Fibroblast of the conjunctiva (primary cell): ENCODE measurements at places on chromosomes 12 and 14.
A peak's percentile ranks its signal among the peaks of the same experiment; 100 is the strongest.

DNA sequence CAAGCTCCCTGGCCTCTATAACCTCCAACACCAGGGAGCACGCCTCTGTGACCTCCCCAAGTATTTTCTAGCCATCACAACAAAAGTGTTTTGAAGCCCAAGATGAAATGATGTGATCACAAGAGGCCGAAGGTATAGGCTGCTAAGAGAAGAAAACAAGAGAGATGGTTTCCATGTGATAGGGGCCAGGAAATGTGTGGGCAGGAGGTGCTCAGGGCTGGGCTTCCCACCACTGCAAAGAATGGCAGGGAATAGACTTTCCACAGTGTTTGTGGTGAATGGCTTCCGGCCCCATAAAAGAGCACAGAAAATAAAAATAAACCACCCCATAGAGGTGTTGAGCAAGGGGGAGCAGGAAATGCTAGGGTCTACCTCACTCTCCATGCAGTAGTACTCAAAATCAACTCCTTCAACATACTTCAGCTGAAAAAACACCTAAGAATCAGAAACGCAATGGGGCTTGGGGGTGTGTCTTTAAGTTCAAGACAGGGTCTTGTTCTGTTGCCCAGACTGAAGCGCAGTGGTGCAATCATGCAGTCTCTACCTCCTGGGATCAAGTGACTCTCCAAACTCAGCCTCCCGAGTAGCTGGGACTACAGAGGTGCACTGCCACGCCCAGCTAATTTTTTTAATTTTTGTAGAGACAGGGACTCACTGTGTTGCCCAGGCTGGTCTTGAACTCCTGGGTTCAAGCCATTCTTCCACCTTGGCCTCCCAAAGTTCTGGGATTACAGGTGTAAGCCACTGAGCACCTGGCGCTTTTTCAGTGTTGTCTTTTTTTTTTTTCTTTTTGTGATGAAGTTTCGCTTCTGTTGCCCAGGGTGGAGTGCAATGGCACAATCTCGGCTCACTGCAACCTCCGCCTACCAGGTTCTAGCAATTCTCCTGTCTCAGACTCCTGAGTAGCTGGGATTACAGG is 27.1 kb downstream of the DAD1 start:
- no peak for DNase-seq

GRCh38 chr12:98797200-98797599 is 152.1 kb downstream of the APAF1 start:
- no peak for DNase-seq

DNA sequence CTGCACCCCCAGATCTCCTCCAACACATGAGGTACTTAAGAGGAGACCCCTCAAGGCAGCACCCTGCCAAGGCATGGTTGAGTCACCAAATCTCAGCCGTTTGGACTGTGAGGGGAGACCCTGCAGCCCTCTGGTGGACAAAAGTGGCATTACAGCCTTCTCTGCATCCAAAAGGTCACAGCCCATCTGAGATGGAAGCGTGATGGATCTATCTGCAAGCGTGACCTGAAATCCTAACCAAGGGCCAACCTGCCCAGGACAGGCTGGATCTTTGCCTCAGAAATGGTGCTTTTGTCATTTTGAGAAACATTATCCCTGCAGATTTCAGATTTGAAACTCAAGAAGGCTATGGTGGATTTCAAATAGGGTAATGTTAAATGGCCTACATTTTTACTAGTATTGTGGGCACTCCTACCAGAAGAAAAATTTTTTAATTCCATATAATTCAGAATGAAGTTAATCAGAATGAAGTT is 23.7 kb upstream of the DHRS4 start:
- peak; percentile 48 for DNase-seq

GRCh38 chr12:104699489-104700190 is 242.9 kb downstream of the CHST11 start:
- DNase-seq: no peak

GRCh38 chr12:124769163-124769530 is 94.5 kb downstream of the SCARB1 start:
- DNase-seq: no peak

DNA sequence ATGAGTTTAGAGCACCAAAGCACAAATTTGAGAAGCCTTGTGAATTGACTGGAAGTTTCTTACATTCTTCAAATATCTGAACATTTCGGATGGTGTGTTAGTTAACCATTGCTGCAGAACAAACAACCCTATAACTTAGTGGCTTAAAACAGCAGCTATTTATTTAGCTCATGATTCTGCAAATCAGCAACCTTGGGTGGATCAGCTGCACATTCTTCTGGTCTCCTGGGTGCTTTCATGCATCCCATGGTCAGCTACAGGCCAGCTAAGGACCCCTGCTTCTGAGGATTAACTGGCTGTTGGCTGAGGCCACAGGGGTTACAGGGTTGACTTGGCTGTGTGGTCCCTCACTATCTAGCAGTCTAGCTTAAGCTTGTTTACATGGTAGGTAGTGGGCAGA is 114.0 kb upstream of the HIF1A start:
- no peak for DNase-seq

DNA sequence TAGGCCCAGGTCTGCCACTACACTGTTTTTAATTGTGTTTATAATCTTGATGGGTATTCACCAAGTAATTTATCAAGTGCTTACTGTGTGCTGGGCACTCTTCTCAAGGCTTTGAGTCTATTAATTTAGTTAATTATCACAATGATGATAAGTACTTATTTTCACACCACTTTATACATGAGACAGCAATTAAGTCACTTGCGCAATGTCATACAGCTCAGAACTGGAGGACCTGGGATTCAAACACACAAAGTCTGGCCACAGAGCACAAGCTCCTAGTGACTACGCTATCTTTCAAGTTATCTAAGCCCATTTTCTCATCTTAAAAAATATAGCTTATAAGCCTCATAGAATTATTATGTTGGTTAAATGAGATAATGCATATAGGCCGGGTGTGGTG is 85.0 kb downstream of the LLPH start:
- no peak for DNase-seq

DNA sequence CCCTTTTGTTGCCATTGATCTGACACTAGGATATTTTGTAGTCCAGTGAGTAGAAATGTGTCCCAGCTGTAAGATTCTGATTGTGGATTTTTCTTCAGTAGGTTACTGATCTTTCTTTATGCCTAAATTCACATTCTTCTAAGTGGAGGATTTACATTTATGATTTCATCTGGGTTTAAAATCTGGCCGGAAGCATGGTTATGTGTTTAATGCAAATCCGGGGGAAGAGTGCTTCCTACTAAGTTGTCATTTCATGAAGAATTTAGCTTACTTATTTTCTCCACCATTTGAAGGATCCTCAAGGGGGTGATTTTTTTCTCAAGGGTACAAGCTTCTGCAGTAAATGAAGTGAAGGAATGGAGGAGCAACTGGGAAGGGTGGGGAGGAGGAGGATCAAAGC is 96.7 kb downstream of the TMTC2 start:
- no peak for DNase-seq

DNA sequence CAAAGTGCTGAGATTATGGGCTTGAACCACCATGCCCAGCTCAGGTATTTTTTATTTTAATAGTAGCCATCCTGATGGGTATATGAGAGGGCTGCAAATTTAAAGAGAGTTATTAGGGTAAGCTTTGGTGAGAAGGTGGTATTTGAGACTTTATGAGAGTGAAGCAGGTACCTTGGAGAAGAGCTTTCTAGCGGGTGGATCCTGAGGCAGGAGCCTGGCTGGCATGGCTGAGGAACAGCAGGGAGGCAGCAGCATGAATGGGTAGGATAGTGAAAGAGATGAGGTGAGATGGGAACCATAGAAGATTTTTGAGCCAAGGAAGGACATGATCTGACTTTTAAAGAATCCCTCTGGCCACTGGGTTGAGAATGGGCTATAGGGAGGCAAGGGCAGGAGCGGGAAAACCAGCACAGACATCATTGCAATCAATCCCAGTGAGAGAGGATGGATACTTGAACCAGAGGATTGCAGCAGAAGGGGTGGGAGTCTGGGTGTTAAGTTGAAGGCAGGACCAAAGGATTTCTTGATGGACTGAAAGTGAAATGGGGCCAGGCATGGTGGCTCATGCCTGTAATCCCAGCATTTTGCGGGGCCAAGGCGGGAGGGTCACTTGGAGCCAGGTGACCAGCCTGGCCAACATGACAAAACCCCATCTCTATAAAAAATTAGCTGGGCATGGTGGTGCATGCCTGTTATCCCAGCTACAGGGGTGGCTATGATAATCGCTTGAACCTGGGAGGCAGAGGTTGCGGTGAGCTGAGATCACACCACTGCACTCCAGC is 5.7 kb downstream of the SVOP start:
- DNase-seq: no peak

GRCh38 chr14:63205866-63206265 is 1.6 kb downstream of the RHOJ start:
- no peak for DNase-seq

DNA sequence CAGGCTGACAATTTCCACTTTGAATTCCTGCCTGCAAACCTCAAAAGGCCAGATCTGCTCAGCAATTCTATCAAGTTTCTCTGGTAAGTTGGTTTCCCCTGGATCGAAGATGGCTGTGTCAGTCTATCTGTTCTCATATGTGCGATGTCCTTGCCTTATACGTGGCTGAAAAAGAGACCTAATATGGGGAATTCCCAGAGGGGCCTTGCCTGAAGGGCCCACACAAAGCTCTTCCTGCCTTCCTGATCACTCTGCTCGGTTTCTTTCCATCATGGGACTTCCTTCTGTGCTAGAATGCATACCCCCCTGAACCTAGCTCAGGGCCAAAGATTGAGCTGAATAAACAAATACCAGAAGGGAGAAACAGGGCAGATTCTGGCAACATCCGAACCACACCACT is 13.2 kb downstream of the TCL1B start:
- DNase-seq: no peak

DNA sequence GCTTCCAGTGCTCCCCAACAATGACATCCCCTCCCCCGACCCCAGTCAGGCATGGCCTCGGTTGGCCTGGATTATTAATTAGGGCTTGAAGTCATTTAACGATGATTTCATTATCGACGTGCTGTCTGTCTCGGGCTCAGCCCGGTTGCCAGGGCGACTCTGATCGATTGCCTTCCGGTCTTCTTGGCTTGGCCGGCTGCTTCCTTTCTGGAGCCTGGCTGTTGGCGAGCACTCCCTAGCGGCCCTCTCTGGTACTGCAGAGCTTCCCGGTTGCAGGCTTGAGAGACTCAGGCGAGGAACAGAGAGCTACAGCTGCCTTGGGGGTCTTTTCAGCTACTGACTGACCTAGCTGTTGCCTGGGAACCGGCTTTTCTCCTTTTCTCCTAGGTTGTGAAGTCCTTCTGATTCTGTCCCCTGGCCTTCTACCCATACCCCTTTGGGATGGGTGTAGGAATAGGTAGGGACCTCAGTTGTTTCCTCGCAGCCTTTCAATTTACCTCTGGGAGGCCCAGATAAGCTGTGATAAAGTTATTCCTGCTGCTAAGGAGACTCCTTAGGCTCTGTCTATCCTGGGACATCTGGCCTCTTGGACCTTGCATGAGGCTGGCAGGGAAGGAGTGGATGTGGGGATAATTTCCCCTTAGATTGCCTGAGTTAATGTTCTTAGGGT is 5.5 kb upstream of the CISTR start:
- DNase-seq: peak; percentile 36

DNA sequence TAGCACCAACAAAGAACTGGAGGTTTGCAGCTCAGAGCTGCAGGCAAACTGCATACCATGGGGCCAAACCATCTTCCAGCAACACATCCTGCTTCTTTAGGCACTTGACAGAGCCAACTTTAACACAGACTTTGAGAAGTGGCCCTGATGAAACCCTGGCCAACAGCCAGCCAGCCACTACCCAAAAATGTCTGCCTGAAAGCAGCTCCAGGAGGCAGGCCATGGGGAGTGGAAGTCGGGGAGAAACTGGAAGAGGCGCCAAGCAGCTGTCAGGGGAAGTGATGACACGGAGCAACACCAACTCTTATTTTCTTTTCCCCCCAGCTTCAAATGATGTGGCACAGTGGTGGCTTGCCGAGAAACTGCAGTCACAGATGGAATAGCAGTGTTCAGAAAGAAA is 110.9 kb upstream of the PLXNC1 start:
- no peak for DNase-seq

GRCh38 chr12:80778005-80778541 is 61.4 kb downstream of the MYF5 start:
- DNase-seq: peak; percentile 95

DNA sequence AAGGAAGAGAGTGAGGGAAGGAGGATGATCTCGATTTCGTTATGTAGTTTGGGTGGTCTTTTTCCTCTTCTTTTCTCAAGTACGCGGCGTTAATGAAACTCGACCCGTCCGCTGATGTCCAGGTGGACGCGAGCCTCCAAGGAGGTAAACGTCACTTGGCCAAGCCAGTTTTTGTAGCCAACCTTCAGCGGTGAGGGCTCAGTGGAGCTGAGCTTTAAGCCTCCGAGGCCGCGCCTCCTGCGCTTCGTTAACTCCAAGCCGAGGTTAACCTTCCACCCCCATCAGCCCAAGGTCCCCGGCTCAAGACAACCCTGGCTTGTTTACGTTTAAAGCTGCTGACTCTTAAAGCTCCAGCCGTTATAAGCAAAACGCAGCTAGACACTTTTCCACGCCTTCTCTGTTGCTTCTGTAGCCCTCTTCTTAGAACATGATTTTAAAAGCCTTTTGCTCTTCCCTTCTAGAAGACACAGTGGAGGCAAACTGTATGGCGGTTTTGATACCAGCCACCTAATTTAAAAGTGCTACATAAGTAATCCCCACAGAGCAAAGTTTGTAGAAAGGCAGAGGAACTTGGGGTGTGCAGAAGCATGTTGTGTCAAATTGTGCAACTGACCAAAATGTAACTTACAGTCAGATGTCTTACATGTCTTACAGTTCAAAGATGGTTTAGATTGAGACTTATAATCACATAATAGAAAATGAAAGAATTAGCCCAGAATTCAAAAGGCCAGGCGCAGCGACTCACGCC is 923 bp upstream of the ITPR2 start:
- no peak for DNase-seq

- no peak for DNase-seq
These were observed 17.8 kb downstream of the MIA2 start for GRCh38 chr14:39251547-39251946.

- no peak for DNase-seq
These were observed 101.5 kb downstream of the GPR135 start for GRCh38 chr14:59363531-59364226.

GRCh38 chr12:22121224-22121623 is 75.2 kb downstream of the CMAS start:
- DNase-seq: no peak

DNA sequence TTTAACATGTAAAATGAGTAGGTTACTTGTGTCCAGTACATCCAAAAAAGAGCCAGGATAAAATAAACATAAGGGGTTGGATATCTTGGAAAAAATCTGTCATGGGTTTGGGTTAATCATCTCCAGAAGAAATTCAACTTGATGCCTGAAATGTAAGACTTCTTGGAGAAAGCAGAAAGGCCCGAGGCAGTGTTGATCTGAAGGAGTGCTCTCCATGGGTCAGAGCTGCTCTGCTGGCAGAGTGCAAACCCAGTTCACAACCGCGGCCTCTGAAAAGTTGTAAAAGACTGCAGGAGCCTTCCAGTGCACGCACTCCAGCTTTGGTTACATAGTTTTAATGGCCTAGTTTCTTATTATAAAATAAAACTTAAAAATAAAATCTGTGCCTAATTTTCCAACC is 97.3 kb upstream of the ALX1 start:
- DNase-seq: peak; percentile 66
